Anterior cingulate cortex (tissue), 58 donors: ENCODE measurements at places on chromosomes 5 and 9.

DNA sequence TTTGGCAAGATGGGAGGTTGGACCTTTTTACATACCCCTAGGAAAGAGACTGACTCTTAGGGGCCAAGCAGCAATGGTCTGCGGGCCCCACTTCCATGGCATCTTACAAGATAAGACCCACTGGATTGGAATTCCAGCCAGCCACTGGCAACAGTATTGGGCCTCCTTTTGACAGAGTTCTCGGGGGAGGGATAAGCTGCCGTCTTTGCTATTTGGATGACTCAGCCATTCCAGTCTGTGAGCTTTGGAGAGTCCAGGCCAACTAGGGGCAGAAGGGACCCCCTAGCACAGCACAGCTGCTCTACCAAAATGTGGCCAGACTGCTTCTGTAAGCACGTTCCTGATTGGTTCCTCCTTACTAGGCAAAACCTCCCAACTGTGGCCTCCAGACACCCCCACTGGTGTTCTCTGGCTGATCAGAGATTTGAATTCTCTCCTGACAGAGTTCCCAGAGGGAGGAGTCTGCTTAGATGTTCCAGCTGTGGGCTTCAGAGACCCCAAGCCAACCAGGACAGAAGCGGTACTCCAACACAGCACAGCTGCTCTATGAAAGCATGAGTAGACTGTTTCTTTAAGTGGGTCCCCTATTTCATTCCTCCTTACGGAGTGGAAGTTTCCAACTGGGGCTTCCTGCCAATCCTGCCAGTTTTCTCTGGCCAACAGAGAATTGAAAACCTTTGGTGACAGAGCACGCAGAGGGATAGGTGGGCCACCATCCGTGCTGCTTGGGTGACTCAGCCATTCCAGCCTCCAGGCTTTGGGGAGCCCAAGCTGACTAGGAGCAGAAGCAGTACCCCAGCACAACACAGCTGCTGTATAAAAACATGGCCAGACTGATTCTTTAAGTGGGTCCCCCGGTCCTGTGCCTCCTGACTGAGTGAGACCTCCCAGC lies 672.1 kb upstream of the RIOK2 start:
- DNase-seq: no peak

- DNase-seq: no peak
Measured at GRCh38 chr9:86598411-86599239, 244.4 kb upstream of the TUT7 start.

DNA sequence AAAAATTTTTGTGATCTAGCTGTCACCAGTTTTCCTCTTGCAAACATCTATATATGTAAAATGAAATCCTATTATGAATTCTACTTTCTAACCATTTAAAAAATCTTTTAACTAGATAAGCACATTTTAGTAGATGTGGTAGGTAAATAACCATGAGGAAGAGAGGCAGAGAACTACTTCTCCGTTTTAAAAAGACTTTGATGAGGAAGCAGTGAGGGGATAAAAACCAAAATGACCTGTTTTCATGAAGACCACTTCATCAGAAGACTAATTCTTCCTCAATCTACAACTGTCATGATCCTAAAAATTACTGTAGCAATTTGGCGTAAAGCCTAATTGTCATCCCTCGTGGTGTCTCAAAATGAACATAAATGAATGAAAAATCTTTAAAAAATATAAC lies 15.7 kb upstream of the ERBIN start:
- no peak for DNase-seq

GRCh38 chr5:138353560-138354080 lies 1.1 kb downstream of the KDM3B start:
- no peak for DNase-seq

- DNase-seq: no peak
Measured at GRCh38 chr5:19208397-19208796, 779.6 kb downstream of the CDH18 start.

DNA sequence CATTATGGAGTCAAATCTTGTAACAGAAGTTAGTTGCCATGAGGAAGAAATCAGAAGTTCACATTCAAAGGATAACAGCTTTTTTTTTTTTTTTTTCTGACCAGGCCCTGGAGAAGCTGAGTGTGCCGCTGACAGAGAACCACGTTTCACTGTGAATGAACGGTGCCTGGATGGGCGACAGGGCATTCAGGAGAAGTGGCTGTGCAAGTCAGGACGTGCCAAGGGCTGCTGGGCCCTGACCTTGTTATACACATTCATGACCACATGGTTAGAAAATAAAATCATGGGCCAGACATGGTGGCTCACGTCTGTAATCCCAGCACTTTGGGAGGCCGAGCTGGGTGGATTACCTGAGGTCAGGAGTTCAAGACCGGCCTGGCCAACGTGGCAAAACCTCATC lies 91.6 kb downstream of the ANKH start:
- DNase-seq: no peak

GRCh38 chr5:150137997-150138396 lies 17.6 kb downstream of the PDGFRB start:
- DNase-seq: no peak

- no peak for DNase-seq
Measured at GRCh38 chr9:90838581-90839154, 37.0 kb downstream of the SYK start.

- no peak for DNase-seq
Measured at GRCh38 chr9:17614250-17614649, 35.4 kb downstream of the SH3GL2 start.

DNA sequence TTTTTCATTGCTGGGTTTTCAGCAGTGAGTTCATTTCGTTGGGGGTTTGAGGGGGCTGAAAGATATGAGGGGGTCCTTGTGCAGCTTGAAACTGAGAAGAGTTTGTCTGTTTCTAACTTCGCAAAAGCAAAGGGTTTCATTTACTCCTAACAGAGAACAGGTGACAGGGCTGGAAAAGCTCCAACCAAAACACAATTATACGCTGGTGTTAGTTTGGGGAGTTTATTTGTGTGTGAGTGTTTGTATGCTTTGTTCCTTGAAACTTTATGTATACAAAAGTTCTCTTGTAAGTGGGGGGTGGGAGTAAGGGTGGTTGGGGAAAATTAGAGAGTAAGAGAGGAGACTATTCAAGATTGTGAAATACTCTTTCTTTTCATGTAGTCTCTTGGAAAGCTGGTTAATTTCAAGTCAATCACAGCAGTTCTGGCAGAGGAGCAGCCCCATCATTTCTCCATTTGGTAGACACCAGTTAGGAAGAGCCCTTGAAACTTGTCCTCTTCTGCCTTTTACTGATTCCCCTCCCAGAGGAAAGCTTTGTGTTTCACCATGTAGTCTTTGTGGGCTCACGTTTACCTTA lies 881 bp downstream of the TNFAIP8 start:
- no peak for DNase-seq

DNA sequence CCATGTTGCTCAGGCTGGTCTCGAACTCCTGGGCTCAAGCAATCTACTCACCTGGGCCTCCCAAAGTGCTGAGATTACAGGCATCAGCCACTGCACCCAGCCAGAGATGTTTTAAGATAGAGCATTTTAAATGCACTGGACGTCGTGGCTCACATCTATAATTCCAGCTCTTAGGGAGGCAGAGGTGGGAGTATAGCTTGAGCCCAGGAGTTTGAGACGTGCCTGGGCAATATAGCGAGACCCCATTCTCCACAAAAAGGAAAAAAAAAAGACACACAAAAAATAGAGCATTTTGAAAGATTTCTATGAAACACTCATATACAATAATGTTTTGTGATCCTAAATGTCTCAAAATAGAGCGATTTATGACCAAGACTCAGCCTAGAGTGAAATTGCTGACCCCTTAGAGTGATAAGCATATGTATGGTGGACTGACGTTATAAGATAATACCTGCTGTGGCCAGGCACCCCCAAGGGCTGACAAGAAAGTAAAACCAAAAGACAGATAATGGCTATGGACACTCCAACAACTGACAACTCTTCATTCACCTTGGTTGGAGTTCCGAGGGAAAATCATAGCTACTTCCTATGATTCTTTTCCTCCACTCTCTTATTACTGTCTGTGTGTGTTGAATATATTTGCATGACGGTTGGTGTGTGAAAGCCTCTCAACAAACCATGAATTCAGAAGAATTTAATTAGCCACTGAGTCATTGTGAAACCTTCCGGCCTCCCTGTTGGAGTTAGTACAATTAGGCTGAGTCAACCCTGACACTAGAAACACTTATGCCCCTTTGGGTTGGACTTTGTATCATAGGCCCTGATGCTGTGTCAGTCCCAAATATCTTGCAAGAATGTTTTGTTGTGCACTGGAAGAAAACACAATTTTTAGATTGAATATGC lies 526.5 kb upstream of the NUDT12 start:
- no peak for DNase-seq

- DNase-seq: no peak
Measured at GRCh38 chr5:59562756-59563389, 330.7 kb downstream of the PDE4D start.

- DNase-seq: no peak
Measured at GRCh38 chr9:76433406-76433805, 25.6 kb upstream of the GCNT1 start.

- no peak for DNase-seq
Measured at GRCh38 chr5:81850501-81851357, 99.8 kb upstream of the SSBP2 start.

GRCh38 chr9:20884985-20885593 lies 146.4 kb downstream of the HACD4 start:
- DNase-seq: no peak

GRCh38 chr9:117644932-117645636 lies 59.1 kb upstream of the TLR4 start:
- no peak for DNase-seq

- DNase-seq: no peak
Measured at GRCh38 chr5:67960939-67961338, 254.6 kb upstream of the PIK3R1 start.

GRCh38 chr5:38426490-38426889 lies 130.0 kb downstream of the LIFR start:
- no peak for DNase-seq

DNA sequence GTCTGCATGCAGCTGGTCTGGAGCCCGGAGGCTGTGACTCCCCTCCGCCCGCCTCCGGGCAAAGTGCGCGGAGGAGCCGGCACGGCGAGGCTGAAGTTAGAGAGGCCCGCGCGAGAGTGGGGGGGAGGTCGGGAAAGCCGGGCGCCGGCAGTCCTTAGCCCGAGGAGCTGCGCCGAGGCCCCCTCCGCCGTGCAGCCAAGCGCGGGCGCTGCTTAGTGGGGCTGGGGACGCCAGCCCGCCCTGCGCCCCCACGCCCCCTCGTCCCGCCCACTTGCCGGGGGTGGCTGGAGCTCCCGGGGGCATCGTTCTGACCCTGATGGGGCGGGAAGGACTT lies 403 bp downstream of the NINJ1 start:
- DNase-seq: peak; percentile 43

DNA sequence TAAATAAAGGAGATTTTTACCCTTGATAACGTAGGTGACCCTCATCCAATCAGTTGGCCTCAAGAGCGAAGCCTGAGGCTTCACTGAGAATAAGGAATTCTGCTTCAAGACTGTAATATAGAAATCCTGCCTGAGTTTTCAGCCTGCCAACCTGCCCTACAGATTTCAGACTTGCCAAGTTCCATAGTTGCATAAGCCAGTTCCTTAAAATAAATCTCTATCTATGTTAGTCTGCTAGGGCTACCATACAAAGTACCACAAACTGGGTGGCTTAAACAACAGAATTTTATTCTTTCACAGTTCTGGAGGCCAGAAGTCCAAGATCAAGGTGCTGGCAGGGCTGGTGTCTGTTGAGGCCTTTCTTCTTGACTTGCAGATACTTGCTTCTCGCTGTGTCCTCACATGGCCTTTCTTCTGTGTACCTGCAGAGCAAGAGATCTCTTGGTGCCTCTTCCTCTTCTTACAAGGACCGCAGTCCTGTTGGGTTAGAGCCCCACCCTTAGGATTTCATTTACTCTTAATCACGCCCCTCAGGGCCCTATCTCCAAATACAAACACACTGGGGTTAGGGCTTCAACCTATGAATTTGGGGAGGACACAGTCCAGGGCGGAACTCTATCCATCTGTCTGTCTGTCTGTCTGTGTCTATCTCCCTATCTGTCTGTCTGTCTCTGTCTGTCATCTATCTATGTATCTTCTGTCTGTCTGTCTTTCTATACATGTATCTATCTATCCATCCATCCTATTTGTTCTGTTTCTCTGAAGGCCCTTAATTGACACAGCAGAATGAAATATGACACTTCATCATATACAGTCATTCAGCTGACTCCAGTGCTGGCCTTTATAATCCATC lies 17.0 kb upstream of the CMBL start:
- no peak for DNase-seq

DNA sequence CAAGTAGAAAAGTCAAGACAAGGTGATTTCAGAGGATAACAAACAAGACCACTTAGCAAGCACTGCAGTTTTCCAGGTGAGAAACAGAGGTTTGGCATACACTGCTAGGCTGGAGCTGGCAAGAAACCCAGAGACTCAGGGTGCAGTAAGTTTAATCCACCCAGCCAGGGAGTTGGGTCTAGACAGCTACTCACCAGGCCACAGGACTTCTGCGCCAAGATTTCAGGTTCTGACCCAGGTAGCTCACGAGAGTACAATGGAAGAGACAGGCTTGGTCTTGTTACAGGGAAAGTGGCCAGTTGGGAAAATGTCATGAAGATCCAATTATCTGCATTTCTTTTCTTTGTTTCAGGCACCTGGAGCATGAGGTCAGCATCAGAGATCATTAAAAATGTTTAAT lies 9.8 kb downstream of the SMIM23 start:
- DNase-seq: no peak

GRCh38 chr9:110842986-110843385 lies 174.4 kb downstream of the MUSK start:
- DNase-seq: no peak

GRCh38 chr5:135323701-135324132 lies 75.3 kb downstream of the MACROH2A1 start:
- DNase-seq: no peak

DNA sequence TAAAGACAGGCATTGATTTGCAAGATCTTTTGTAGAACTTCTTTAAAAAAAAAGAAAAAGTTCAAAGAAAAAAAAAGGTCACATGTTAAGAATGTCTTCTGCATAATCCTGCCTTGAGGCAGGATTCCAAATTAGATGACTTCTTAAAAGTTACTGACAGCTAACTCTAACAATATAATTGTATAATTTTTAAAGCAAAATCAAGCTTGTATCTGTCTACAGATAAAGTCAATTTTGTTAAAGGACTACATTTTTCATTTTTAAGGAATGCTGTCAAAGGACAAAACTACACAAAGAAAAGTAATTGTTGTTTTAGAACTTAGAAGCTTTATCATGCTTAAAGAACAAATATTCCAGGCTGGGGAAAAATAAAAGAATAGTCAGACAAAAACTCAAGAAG lies 57.8 kb downstream of the MPDZ start:
- DNase-seq: no peak

DNA sequence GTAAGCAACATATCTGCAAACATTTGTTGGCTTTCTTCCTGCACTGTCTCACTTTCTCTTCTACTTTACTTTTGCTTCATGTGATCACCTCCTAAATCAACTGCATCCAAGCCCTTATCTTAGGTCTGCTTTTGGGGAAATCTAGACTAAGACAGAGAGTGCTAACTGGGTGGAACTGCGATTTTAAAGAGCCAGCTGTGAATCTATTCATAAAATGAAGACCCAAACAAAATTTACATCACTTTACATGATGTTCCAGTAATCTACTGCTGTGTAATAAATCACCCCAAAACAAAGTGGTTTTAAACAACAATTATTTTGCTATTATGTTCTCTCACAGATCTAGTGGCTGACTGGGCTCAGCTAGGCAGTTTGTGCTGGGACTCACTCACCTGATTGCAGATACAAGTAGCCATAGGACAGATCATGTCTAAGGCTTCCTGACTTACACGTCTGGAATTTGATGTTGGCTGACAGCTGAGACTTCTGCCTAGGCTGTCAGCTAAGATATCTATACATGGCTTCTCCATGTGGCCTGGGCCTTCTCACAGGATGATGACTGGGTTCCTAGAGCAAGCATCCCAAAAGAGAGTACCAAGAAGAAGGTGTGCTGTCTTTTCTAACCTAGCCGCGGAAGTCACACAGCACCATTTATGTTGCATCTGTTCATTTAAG lies 145.1 kb upstream of the TBCA start:
- DNase-seq: no peak
